Bronchus fibroblast of lung (primary cell): ENCODE measurements at places on chromosomes 7 and 10. TPM values are rescaled to one million over a fixed set of nuclear protein-coding genes. Genes with fewer than 3 reads are reported as not detected.

The AKR1D1 gene
- not detected in 2 replicates for total RNA-seq

The GHRHR gene
- not detected in 2 replicates for total RNA-seq

The TMEM213 gene
- total RNA-seq: not detected in 2 replicates

The TLL2 gene
- under 0.01 TPM in 1 of 2 replicates, not detected in the other for total RNA-seq

The SPDYE2B gene
- total RNA-seq: not detected in 2 replicates

The CLEC2L gene
- not detected in 2 replicates for total RNA-seq

The FAM3C gene
- 15.2 and 20.3 TPM in 2 replicates for total RNA-seq

The PRKAR2B gene
- 2.5 and 4.2 TPM in 2 replicates for total RNA-seq

The GDF2 gene
- not detected in 2 replicates for total RNA-seq

The C10orf67 gene
- total RNA-seq: under 0.01 TPM in 1 of 2 replicates, not detected in the other

The TRIL gene
- total RNA-seq: 0.45 and 0.84 TPM in 2 replicates

The CCDC201 gene
- total RNA-seq: not detected in 2 replicates

The CALHM1 gene
- not detected in 2 replicates for total RNA-seq

The ANXA8 gene
- total RNA-seq: 0.30 TPM in 1 of 2 replicates, not detected in the other

The IGF2BP3 gene
- total RNA-seq: 36.0 and 38.2 TPM in 2 replicates

The SPDYE1 gene
- not detected in 2 replicates for total RNA-seq

The ZNF248 gene
- total RNA-seq: 2.7 and 3.0 TPM in 2 replicates

The NKX1-2 gene
- not detected in 2 replicates for total RNA-seq

The CALML5 gene
- not detected in 2 replicates for total RNA-seq

The TMEM176B gene
- total RNA-seq: 0.30 TPM in 1 of 2 replicates, not detected in the other

The ENO4 gene
- total RNA-seq: under 0.01 and 0.17 TPM in 2 replicates
